ENCODE measurements at places on chromosomes 11 and 22. TPM values are rescaled to one million over a fixed set of nuclear protein-coding genes. Genes with fewer than 3 reads are reported as not detected.

OR52I1 gene
- total RNA-seq = not detected

MS4A1 gene
- total RNA-seq = not detected

ATP5MG gene
- 251 TPM for total RNA-seq

- peak; percentile 65 for DNase-seq
These were observed 2.2 kb upstream of the VPS11 start for GRCh38 chr11:119065369-119065768.

CHADL gene
- 0.18 TPM for total RNA-seq

GRCh38 chr11:67496113-67496512, 9.1 kb downstream of the PITPNM1 start:
- DNase-seq = no peak

Measured in activated CD4-positive, alpha-beta memory T cell treated with anti-CD3 and anti-CD28 coated beads, Interleukin-2, amount 10 ng/mL, durations not matched to agents 7 days and 5 days (primary cell).